ENCODE measurements at places on chromosomes 12 and 14.

DNA sequence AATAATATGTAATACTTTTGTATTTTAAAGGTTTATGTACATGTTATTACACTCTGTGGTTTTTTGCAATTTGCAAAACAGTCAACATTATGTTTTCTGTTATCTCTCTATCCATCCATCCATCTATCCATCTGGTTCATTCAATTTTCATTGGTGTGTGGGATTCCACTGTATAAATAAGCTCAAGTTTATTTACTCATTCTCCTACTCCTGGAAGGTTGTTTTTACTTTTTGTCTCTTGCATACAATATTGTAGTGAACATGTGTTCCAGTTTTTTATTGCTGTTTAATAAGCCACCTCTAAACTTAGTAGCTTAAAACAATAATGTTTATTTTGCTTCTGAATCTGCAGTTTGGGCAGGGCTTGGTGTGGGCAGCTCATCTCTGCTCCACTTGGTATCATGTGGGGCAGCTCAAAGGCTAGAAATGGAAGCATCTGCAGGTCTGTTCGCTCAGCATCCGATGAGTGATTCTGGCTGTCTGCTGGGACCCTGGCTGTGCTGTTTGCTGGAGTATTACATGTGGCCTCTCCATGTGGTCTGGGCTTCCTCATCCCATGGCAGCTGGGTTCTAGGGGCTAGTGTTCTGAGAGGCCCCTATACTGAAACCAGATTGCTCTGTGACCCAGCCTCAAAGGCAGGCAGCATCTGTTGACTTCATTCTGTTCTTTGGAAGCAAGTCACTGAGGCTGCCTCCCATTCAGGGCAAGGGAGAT lies 98.8 kb downstream of the SLC25A47 start:
- DNase-seq, result no peak

- DNase-seq, result no peak
These were observed 426.2 kb downstream of the BCAT1 start for GRCh38 chr12:24522736-24523135.

- no peak for DNase-seq
These were observed 435.8 kb downstream of the RPL10L start for GRCh38 chr14:46215801-46216200.

- no peak for DNase-seq
These were observed 75.5 kb downstream of the SLC8A3 start for GRCh38 chr14:70113211-70113610.

- no peak for DNase-seq
These were observed 62.1 kb downstream of the ACACB start for GRCh38 chr12:109178532-109178931.

DNA sequence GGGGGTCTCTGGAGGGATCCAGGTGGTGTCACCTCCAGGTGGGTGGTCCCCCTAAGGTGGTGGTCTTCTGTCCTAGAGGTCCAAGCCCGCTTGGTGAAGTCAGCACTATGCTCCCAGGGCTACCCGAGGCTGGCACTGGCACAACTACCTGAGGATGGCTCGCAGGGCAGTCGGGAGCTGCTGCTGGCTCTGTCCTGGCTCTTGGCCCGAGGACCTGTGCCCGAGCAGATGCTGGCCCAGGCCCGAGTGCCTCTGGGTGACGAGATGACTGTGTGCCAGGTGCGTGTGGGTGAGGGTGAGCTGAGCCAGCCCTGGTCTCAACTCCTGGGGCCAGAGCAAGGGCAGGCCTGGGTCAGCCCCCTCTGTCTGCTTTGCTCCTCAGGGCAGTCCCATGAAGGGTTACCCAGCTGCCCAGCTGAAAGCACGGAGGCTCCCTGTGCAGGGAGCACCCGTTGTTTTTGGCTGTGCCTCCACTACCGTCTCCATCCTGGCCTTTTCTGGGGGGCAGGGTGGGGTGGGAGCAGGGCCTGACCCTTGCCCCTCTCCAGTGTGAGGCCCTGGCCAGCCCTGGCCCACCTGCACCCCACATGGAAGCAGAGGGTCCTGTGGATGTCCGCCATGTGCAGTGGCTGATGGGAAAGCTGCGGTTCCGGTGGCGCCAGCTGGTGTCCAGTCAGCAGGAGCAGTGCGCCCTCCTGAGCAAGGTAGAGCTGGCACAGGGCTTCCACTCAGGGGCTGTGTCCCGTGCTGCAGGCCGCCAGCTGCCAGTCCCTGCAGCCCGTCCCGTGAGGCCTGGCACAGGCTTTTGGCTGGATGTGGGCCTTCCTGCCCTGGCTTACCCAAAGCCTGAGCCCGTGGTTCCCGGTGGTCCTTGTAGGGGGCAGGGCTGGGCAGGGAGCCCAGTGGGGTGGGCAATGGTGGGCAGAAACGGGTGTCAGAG lies 1.3 kb downstream of the TEDC1 start:
- DNase-seq, result peak; percentile 14

DNA sequence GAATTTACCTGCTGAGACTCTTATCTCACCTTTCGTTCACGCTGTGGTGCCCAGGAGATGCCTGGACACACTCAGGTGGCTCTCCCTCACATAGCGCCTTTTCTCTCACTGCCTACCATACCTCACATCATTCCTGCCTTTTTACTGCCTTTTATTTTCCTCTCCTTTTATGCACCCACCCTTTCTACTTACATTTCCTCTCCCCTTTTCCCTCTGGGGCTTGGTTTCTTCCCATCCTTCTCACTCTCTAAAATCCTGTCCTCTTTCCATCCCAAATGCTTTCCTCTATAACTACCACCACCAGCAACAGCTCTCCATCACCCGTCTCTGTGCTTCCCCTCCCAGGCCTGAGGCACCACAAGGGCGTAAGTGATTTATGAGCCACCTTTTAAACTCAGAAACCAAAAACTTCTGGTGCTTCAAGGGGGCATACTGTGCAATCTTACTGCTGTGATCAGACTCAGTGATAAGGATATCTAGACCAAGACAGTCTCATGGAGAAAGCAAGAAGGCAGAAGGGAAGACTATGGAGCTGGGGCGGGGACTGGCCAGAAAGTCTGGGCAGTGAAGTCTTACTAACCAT lies 32.7 kb upstream of the SMUG1 start:
- no peak for DNase-seq

DNA sequence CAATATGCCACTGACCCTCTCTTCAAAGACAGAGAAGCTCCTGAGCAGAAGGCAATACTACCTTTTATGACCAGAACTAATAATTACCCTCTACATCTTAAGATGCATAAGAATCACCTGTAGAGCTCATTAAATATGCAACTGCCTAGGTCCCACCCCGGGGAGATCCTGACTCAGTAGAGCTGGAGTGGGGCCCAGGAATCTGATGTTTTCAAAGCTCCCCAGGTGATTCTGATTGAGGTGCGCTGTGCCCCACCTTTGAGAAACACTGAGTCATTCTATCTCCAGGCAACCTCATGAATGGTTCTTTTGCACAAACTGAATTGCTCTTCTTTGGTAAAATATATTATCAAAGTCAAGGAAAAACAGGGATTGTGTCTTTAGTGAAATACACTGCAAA lies 149.3 kb upstream of the BMP4 start:
- peak; percentile 9 for DNase-seq

DNA sequence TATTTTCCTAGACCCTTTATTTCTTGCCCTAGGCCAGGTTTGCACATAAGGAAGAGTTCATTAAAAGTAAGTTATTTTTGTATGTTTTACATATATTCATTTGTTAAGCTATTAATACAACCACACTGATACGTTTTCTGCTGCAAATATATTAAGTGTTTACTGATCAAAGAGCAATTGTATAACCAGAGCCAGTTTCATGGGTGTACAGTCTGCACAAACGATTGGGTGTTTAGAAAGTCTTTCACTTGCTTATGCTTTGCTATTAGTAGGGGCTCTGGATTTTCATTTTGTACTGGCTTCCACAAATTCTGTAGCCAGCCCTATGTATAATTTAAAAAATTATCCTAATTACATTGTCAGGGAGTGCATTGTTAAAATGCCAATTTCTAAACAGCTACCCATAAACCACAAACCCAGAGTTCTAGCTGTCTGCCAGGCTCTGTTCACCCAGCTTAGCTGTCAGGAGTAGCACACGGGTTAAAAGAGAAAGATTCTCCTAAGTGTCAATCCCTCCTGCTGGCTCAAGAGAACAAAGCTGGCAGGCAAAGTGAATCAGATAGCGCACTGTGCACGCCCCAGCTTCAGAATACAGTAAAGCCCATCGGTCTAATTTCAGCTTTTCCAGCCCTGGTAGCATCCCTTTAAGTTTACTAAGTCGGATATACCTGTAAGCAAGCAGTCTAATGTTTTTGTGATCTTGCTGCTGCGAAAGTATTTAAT lies 151.0 kb upstream of the LMO3 start:
- DNase-seq, result no peak

DNA sequence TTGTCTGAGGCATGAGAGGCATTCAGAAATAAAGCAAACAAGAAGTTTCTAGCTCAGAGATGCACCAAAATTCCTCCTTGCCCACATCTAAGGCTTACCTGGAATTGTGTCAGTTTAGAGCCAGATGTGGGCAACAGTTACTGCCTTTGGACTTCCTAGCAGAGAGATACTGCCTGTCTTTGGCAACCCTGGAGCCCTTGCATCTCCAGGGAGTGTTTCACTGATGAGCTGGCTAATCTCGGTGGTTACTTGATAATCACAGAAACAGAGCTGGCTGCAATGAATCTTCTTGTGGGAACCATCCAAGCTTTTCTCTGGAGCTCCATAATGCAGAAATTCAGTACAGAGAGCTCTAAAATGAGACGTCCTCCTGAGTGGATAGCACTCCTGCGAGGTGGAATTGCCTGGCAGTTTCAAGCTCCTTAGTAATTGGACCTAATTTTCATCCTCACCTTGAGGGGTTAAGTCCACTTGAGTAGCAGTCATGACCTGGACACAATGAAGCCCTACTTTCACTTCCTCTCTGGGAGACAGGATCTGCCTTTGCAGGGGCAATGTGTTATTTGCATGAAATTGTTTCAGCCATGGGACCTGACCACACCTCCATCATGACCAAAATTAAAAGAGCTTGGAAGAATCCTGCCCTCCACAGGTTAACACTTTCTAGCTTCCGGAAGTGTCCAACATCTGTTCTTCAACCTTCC lies 108.8 kb upstream of the ARHGAP5 start:
- DNase-seq, result peak; percentile 42

DNA sequence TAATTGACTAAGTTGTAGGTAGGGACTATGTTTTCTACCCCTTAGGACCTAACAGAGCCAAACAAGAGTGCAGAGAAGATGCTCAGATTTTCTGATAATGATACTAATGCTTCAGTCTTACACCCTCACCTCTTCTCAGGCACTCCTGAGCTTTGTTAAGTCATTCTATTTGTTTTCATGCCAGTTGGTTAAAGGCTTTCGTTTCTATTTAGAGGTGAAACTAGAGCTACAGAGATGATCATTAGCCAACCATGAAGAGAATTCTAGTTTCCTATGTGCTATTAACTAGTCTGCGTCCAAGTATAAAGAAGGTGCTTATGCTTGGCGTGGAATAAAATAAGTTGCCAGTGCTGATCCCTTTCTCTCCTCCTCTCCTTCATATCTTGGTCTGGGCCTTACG lies 34.6 kb upstream of the PYGL start:
- no peak for DNase-seq

DNA sequence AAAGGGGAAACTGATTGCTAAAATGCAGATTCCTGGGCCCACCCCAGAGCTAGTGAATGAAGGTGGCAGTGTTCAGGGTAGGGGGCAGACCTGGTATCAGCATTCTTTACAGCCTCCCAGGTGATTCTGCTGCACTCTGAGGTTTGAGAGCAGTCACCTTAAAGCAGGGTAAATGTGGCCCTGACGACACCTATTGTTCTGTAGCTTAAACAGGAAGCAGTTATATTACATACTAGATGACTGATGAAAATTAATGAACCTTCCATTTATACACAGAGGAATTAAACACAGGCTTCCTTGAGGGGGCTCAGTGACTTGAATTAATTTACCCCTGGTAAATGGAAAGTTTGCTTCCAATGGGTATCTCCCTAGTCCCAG lies 25.3 kb downstream of the NUAK1 start:
- DNase-seq, result no peak

DNA sequence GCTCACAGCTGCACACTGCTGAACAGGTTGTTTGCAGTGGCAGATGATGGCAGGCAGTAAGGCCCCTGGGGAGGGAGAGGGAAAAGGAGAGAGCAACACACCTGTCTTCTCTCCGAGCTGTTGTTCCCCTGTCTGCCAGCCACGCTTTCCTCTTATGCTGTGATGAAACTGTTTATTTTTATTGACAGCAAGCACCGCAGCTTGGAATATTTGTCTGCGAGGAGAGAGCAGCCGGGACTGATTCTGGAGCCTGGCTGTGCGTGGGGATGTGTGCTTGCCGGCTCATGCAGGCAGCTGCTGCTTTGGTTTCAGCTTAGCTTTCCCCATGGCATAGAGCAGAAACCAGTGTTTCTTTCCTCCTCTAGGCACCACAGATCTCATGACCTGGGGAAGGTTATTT lies 58.7 kb upstream of the KCNA5 start:
- DNase-seq, result no peak

- no peak for DNase-seq
These were observed 24.2 kb upstream of the RNASE3 start for GRCh38 chr14:20866963-20867362.
